NCI-H187 treated with DMSO at 0.1 percent for 48 hours (cell line): ENCODE measurements at places on chromosomes 16 and 17.

DNA sequence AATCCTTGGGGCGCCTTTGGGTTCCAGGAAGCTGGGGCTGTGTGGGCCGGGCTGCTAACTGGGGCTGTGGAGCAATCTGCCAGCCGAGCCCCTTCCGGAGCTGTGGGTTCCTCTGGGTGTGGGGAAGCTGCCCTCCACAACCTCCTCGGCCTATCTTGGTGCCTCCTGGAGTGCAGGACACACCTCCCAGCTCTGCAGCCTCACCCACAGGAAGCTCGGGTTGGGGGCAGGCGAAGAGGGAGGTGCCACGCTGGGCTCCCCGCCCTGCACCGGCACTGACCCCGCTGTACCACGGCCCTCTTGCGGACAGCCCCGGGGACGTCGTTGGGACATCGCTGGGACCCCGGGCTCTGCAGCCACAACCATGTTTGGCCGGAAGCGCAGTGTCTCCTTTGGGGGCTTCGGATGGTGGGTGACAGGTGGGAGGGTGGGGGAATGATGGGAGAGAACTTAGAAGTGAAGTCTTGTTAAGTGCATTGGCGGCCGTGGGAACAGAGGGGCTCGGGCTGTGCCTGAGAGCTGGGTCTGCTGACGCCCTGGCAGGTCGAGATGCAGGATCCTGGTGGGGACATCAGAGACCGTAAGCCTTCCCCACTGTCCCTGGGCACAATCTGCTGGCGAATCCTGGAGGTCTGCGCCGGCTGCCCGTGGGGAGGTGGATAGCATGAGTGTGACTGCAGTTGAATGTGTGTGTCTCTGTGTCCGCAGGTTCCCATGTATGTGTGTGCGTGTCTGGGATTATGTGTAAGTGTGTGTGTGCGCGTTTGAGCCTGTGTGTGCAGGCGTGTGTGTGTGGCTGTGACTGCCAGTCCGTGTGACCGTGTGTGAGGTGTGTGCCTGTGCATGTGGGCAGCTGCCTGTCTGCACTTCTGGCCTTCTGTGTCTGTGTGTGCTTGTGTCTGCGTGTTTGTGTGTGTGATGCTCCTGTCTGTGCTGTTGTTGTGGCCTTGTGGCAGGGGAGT, at the start of gene RAP1GAP2:
TSS of gene RAP1GAP2 (plus strand) at position 275 of the 962 bp plus-strand sequence. CDS start at position 365, 90 bp downstream.
- DNase-seq: no peak

GRCh38 chr17:4858068-4858881, 25.1 kb downstream of the MINK1 start:
- no peak for DNase-seq

- DNase-seq: no peak
Observed at GRCh38 chr17:46212634-46213435, 19.6 kb upstream of the KANSL1 start.

- DNase-seq: no peak
Observed at GRCh38 chr17:75074532-75074931, 13.2 kb upstream of the SLC16A5 start.

- DNase-seq: no peak
Observed at GRCh38 chr16:84048871-84049270, 6.3 kb upstream of the SLC38A8 start.

DNA sequence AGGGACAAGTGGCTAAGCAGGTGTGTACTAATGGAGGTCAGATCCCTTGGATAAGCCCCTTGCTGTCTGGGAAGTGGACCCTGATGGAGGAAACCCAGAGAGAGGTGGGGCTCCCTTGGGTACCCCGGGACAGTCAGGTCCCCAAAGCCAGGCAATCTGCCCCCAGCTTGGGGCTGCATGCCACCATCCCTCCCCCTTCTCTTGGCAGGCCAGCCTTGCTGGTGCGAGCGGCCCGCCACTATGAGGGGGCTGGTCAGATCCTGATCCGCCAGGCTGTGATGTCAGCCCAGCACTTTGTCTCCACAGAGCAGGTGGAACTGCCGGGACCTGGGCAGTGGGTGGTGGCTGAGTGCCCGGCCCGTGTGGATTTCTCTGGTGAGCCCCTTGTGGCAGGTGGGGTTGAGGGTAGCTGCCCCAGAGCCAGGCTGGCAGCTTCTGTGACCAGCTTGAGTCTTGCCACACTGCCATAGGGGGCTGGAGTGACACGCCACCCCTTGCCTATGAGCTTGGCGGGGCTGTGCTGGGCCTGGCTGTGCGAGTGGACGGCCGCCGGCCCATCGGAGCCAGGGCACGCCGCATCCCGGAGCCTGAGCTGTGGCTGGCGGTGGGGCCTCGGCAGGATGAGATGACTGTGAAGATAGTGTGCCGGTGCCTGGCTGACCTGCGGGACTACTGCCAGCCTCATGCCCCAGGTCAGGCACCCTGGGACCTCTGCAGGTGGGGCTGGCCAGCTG, 20.1 kb downstream of the FCSK start:
- DNase-seq: no peak

DNA sequence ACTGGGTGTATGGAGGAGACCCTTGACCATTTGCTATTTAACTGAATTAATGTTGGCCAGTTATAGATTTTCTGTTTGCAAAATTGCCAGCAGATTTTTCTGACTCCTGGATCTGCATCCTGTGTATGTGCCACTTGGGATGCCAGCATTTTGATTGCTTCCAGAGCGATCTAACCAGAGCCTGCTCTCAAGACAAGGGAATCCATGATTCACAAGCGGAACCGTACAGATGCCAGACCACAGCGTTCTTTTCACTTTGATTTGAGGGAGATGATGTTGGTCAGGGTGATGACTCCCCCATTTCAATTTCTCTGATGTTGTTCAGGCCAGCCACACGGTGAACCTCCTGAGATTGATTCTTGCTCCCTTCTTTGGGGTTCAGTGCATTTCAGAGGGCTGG, 228.7 kb downstream of the CDH13 start:
- DNase-seq: no peak

DNA sequence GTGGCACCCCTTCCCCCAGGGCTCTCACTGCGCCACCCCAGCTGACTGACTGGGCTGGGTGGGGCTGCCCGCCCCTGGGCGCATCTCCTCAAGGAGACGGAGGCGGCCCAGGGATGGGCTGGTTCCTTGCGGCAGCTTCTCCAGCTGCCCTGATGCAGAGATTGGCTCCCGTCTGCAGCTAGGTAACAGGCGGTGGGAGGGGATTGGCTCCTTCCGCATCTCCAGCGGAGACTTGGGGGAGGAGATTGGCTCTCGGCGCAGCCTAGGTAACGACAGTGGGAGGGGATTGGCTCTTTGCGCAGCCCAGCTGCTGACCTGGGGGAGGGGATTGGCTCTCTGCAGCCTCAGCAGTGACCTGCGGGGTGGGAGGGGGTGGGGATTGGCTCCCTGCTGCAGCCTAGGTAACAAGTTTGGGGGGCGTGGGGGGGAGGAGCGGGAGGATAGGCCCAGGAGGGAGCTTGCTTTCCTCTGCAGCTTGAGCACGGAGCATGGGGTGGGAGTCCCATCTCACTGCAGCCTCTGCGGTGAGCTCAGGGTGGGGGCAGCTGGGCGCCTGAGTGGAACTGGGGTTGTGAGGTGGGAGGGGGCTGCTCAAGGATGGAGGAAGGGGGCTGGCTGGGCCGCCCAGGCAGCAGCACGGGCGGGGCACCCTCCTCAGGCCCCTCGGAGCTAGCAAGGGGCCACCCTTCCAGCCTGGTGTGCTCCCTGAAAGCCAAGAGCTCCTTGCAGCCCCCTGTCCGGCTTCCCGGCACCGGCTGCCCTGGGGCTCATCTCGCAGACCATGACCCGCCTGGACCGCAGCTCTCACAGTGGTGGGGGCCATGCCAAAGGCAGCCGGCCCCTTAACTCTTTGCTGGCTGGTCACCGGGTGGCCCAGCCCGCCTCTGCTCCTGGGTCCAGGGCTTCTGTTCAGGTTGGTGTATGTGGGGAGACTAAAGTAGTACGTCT, 6.4 kb downstream of the NFE2L1 start:
- DNase-seq: peak; percentile 90

- no peak for DNase-seq
Observed at GRCh38 chr16:29644973-29645693, 17.9 kb upstream of the SPN start.

GRCh38 chr16:3001316-3001715, 11.4 kb upstream of the CLDN9 start:
- DNase-seq: no peak

- DNase-seq: no peak
Observed at GRCh38 chr17:61878984-61879612, 15.8 kb upstream of the BRIP1 start.

DNA sequence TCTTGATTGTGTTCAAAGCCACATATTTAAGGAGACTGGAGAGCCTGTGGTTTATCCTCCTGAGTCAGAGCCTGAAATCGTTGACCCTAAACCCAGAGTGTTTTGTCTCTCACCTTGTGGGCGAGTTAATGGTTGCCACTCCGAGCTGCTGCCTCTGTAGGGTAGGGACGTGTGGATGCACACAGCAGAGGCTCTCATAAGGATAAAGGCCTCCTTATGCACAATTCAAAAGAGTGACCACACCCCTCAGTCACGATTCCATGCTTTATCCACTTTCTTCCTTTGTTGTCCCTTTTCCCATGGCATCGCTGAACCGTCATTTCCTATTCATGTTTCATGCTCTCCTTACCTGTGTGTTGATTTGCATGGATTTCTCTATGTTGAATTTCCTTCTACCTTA, 805.0 kb upstream of the RBFOX1 start:
- peak; percentile 52 for DNase-seq

DNA sequence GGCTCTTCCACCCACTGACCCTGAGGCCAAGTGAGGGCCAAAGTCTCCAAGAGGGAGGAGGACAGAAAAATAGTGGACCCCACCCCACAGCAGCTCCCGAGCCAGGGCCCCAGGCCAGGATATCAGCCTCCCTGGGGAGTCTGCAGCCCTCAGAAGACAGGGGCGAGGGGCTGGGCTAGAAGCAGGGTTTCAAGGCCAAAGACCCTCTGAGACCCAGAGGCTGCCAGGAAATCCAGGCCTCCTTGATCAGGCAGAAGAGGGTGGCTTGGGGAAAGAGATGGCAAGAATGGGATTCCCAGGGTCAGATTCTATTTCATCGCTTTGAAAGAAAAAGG, 156.1 kb downstream of the ZNF423 start:
- no peak for DNase-seq

GRCh38 chr17:2962729-2963128, 100.7 kb downstream of the OR1D5 start:
- no peak for DNase-seq

GRCh38 chr17:62179525-62180161, 114.6 kb upstream of the MED13 start:
- no peak for DNase-seq

- DNase-seq: no peak
Observed at GRCh38 chr17:77326636-77327035, 185.9 kb downstream of the SEC14L1 start.

DNA sequence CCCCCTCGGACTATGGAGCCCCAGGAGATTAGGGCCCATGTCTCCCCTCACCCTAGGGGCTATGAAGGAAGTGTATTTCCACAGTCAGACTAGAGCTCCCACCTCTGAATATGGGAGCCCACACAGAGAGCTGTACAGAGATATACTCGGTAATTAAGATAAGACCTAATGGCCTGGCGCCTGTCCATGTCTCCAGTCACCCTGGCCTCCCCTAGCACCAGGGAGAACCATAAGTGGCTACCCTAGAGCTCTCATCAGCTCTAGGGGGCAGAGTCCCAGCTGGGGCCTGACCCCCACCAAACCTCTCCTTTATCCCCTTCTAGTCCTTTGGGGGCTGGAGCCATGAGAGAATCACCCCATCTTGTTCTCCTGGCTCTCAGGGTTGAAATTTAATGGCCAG, 2.4 kb downstream of the TMEM101 start:
- no peak for DNase-seq

- DNase-seq: no peak
Observed at GRCh38 chr17:21272881-21273792, 11.4 kb upstream of the MAP2K3 start.

- DNase-seq: no peak
Observed at GRCh38 chr16:50509521-50510341, 38.5 kb upstream of the NKD1 start.
